ENCODE measurements at places on chromosomes 16 and 17.

DNA sequence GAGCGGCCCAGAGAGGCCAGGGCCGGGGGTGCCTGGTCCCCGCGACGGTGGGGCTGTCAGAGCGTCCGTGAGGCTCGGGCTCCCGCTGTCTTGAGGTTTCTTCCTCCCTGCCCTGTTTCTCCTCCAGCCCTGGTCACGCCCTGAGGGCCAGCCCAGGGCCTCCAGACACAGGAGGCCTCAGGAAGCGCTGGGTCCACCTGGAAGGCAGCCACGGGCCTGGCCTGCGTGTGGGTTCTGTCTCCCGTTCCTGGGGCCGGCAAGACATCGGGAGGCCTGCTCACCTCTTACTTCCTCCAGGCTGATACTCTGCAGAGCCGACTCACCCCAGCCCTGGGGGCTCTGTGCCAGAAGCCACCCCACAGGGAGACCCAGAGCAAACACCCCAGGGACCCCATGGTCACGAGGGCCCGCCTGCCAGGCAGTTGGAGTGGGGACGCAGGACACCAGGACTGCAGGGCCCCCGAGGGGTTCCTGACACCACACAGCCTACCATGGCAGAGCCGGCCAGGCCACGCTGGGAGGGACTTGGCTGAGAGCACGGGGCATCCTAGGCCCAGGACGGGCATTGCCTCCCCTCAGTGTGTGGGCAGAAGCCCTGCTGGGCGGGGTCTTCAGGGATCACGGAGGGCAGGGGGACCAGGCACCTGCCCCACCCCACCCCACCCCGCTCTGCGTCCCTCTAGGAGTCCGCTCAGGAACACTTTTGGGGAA lies 18.9 kb upstream of the CACNA1H start:
- DNase-seq: no peak

- no peak for DNase-seq
Measured at GRCh38 chr17:45666046-45666600, 118.0 kb upstream of the CRHR1 start.

GRCh38 chr16:66950971-66951790 lies 9.9 kb upstream of the CES3 start:
- DNase-seq: no peak

DNA sequence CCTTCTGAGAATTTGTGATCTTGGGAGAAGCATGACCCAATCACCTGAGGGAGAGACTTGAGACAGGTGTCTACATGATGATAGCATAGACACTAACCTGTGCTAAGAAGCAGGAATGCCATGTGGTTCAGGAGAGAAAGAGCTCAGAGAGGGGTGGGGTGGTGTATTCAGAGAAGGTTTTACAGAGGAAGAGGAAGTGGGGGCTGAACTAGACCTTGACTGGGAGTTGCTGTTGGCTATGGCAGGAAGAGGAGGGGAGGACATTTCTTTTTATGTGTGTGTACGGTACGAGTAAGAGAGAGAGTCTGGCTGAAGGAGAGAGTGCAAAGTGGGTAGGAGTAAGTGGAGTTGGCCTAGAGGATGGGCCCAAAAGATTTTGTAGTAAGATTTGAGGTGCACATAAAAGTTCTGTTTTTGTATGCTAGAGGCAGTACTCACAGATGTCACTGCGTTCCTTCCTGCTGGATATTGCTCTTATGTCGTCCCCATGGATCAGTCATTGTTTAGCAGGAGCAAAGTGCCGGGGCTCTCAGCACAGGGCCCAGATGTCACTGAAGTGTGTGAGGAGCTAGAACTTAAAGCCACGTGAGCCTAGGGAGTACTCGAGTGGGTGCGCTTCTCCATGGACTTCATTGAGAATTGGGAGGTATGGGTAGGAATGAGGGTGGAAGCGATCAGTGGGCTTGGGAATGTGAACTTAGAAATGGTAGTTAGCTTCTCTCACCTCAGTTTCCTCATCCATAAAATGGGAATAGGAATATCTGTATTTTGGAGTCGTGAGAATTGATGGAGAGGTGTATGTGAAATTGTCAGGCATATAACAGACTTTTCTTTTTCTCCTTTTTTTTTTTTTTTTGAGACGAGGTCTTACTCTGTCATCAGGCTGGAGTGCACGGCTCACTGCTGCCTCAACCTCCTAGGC lies 22.1 kb downstream of the SLC7A6 start:
- no peak for DNase-seq

GRCh38 chr17:5701381-5701780 lies 117.1 kb upstream of the NLRP1 start:
- DNase-seq: no peak

DNA sequence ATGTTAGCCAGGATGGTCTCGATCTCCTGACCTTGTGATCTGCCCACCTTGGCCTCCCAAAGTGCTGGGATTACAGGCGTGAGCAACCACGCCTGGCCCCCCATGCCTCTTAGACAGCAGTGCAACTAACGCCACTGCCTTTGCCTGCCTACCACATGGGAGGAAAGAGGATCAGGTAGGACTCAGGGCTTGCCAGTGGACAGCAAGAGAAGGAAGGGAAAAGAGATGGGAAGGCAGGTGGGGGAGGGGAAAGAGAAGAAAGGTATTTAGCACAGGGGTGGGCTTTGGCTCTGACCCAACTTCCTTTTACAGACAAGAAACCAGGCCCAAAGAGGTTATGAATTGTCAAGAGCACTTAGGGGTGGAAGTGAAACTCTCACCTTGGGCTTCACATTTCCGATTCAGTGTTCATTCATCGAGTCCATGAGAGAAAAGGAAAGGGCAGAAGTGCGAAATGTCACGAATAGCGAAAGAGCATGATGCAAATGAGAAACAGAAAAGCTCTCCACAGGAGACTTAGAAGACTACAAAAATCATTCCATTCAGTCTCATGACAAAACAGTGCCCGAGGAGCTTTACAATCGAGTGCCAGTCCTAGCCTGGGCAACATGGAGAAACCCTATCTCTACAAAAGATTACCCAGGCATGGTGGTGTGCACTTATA lies 36.4 kb downstream of the CDK5R1 start:
- no peak for DNase-seq
